RWPE2 (cell line): ENCODE measurements at places on chromosomes 2 and 18.

GRCh38 chr18:57959278-57959677, 84.7 kb upstream of the NEDD4L start:
- no peak for DNase-seq

DNA sequence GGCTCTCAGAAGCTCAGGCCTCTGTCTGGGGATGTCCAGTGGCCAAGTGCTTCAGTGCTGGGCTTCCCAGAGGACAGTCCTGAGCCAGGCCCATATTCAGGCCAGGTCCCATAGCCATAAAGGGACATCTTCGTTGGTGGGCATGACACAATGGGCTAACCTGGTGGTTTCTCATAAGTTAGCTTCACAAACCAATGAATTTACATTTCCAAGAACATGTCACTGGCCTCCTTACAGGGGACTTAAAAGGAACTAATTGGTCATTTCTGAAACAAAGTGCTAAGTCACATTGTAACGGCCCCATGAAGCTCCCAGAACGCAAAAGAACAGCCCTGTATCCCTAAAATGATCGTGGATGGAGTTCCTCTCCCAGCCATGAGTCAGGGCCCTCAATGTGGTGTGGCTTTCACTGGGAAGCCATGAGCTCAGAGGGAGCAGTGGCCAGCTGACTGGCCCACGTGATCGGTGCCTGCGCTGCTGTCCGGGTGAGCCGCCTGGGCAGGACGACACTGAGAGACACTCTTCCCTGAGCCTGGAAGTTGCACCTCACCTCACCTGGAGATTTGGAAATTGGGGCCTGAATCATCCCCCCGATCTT, 163.7 kb upstream of the APCDD1 start:
- no peak for DNase-seq

GRCh38 chr18:46830633-46831032, 73.8 kb upstream of the ST8SIA5 start:
- no peak for DNase-seq

GRCh38 chr2:128379021-128380015, 60.6 kb upstream of the HS6ST1 start:
- peak; percentile 34 for DNase-seq

DNA sequence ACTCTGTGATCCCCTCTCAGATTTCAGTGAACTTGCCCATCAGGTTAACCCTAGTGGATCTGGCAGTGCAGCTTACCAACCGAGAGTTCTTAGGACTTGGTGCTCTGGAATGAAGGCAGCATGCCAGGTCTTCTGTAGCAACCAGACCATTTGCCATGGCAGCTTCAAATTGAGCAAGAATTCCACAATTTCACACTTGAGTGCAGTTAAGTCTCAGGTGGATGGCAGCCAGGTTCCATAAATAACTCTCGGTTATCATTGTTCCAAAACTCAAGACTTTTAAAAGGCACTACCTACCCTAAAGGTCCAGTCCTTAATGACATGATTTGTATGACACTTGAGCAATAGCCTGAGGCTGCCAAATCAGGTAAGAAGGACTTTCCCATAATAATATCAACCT, 48.1 kb downstream of the GALNT3 start:
- no peak for DNase-seq

- DNase-seq: no peak
Observed at GRCh38 chr2:84052913-84053312, 406.2 kb downstream of the SUCLG1 start.

DNA sequence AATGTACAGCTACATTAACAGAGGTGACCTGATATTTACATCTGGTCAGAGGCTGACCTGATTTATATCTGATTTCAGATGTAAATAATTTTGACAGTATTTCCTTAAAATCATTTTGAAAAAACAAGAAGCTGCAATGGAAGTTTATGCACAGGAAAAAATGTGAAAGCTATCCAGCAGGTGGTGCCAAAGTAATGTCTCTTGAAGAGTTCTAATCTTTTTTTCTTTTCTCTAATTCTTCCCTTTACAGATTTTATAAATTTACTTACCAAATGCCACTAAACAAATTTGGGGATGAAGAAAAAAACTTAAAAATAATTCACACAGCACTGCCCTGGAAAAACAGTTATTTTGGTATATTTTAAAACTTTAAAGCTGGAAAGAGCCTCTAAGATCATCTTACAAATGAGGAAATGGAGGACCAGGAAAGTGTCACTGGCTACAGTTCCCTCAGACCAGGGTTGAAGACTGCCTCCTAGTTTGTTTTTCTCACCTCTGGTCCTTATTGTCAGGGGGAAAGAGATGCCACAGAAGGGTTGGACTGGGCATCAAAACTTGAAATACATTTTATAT, 16.4 kb upstream of the FBLN7 start:
- no peak for DNase-seq

DNA sequence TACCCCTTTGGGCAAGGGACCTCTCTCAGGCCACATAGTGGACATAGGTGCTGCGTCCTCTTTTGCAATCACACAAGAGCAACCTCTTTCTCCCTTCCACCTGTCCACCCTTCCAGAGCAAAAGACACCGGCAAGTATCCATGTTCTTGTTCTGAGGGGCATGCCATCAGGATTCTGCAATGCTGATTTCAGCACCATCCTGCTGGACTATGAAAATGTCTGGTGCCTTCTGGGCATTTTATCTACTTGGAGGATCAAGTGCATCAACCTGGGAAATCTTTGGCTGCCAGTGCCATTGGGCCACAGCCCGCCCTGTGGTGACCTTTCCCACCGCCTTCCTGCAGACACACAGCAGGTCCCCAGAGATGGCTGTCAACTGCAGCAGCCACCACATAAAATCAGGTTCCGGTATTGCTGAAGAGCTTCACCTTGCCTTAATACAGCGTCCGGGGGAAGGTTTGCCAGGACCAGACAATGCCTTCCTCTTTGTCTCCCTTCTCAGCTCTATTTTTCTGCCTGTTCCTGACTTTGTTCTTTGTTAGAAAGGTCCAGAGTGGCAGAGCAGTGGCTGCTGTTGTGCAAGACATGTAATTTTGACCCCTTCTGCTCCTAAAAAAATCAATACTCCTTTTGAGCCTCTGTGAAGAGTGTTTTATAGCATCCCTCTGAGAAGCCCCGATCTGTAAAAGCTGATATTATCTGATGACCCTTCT, 18.5 kb upstream of the BOD1L2 start:
- no peak for DNase-seq

GRCh38 chr2:98517636-98518035, 73.0 kb downstream of the INPP4A start:
- DNase-seq: no peak

- no peak for DNase-seq
Observed at GRCh38 chr2:97663626-97663961, 250 bp downstream of the ACTR1B start.

DNA sequence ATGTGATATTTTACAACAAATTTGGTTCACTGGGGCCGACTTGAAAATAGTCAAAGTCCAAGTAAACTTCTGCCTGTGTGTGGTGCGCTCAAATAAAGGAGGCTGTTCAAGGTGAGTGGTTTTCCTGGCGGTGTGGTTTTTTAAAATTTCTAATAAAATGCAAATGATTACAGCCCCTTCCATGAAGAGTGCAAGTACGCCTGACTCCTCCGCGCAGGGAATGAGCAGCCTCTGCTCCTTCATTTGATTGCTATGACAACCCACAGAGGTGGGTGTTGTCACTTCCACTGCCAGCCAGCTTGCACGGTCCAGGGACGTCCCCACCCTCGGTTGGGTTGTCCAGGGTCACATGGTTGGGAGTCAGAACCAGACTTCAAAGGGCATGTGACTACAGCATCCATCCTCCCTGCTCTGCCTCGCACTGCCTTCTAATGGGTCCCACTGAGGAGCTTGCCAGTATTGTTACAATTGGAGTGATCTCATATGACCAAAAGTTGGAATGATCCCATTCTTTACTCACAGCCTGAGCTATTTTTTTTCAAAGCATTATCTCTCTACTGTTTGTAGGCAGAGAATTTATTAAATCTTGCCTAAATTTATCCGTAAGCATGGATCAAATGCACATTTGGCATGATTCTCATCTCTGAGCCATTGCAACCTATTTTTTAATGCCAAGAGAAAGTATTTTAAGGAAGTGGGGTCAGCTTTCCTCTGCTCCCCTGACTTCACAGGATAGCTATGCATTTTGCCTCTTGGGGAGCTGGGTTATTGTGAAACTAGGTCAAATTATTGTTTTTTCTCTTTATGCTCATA, 121.3 kb downstream of the AGAP1 start:
- DNase-seq: no peak

- peak; percentile 90 for DNase-seq
Observed at GRCh38 chr2:1675633-1676032, 68.7 kb downstream of the PXDN start.

DNA sequence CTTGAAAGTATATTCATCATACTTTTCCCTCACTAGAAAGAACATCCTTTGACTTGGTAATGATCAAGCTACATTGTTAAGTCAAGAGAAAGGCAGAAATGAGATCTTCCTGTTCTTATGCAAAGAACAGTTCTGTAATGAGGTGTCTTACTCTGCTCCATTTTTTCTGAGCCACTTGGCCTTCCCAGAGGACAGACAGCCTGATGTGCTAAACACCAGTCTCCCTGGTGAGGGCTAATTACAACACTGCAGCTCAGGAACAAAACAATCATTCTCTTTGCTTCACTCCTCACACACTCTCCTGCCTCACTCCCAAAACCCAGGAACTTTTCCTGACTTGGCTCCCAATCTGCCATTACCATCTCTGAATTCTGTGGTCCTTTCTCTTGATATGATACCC, 25.6 kb downstream of the TACR1 start:
- no peak for DNase-seq

DNA sequence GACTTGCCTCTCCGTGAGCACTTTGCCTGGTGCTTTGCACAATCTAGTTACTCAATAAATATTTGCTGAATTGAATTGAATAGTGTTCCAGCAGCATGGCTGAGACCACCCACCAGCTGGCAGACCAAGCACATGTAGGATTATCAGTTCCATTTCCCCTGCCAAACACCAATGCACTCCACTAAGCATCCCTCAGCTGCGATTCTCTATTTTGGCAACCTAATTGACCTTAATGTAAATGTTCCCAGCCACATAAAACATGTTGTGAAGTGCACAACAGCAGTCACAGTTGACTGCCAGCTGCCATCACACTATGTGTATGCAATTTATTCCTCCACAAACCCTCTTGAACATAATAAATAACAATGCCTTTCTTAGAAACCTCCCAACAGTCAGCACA, 1879.4 kb upstream of the PIK3C3 start:
- no peak for DNase-seq

DNA sequence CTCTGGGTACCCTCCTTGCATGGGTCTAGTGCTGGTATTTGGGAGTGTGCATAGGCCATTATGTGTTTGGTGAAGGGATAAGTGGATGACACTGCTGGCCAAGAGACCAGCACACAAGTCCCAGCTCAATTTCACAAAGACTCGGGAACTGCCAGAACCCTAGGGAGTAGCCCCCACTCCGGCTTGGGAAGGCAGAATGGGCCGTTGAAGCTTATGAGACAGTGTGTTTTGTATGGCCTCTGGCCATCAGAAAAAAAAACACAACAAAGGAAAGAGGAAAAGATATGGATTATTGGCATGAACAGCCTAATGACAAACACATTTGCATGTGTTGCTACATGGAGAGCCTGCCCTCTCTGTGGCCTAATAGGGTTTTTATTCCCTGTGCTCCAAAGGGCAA, 144.2 kb downstream of the TTC32 start:
- no peak for DNase-seq

DNA sequence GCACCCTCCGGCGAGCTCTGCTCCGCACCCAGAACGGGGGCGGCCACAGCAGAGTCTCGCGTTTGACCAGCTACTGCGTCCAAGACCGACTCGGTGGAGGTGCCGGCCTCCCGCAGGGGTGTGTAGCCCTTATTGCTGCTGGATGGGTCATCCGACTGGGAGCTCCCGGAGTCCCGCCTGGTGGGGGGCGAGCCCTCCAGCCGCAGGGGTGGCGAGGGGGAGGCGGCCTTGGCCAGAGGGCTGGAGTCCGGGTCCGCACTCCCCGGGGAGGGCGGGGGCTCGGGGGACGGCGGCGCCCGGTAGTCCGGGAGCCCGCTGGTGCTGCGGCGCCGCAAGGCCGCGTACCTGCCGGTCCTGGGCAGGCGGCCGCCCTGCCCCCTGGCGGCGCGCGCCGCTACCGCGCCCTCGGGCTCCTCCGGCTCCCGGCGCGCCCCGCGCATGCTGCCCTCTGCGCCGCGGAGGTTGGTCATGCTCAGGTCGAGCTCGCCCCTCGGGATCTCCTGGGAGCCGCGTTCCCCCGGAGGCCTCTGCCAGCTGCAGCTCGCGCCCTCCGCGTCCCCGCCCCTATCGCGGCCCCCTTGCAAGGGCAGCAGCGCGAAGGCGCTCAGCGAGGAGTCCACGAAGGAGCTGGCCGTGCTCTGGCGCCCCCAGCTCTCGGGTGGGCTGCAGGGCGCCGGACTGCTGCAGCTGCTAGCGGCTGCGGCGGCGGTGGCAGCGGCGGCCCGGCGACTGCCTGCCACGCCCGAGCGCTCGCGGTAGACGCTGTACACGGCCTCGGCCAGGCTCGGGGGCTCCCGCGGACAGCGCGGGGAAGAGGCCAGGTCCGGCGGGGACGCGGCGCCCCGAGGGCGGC, 4.8 kb downstream of the TMEM200C start:
- no peak for DNase-seq

- DNase-seq: no peak
Observed at GRCh38 chr2:23507267-23508065, 122.5 kb downstream of the KLHL29 start.

GRCh38 chr2:38610851-38611801, 8.4 kb upstream of the HNRNPLL start:
- DNase-seq: no peak

DNA sequence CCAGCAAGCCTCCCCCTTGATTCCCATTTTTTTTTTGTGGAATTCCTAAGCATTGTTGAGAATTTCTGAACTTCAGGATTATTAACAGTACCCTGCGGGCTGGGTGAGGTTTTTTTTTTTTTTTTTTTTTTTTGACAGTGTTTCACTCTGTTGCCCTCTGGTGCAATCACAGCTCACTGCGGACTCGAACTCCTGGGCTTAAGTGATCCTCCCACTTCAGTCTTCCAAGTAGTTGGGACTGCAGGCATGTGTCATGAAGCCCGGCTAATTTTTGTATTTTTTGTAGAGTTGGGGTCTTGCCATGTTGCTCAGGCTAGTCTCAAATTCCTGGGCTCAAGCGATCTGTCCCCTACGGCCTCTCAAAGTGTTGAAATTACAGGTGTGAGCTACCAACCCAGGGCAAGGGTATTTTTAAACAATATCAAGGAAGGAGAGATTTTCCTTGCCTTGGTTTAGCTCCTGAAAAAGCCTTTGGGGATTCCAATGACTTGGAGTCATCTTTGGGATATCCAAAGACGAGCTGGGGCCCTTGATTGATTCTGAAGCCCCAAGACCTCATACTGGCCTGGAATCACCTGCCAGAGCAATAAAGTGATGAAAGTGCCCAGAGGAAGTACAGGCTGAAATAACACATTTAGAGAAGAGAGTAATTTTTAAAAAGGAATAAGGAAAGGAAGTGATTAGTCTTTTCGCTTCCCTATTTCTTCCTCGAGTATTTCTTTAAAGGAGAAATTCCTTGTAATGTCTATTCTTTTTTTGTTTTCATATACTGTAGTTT, 240.2 kb downstream of the TGIF1 start:
- DNase-seq: no peak

DNA sequence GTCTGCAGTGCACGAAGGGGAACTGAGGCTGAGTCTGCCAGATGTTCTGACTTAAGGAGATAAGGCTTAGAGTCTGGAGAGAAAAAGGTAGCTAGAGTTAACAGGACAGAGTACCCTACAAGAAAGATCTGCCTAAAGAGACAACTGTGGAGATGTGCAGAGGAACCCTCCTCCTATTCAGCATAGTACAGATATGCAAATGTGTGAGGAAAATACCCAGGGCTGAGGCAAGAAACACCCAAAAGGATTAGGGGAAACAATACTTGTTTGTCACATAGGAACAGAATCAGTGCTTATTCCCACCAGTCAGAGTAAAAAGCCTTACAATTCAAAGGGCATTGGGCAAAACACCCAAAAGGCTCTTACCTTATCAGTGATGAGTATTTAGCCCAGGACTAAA, 67.8 kb downstream of the SS18 start:
- DNase-seq: no peak
